ENCODE measurements at places on chromosomes 6 and 20.

DNA sequence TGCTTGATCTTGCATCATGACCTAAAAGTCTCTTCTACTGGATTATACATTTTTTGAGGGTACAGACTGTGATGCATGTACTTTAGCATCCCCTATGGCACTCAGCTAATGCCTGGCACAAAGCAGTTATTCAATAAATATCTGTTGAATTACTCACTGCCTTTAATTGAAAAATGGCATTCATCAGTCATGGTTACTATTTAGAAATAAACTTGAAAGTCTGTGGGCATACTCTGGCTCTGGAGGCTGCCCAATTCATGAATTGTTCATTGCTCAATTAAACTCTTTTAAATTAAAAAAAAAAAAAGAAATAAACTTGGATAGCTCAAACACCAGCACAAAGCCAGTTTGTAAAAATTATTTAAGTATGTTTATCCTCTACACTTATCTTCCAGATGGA is 40.0 kb downstream of the HEBP2 start:
- no peak for DNase-seq

GRCh38 chr20:34375977-34376430 is 12.9 kb downstream of the ITCH start:
- DNase-seq, result peak; percentile 9

- DNase-seq, result no peak
Observed at GRCh38 chr20:415820-416322, 7.8 kb downstream of the RBCK1 start.

GRCh38 chr20:47875297-47876025 is 90.2 kb upstream of the SULF2 start:
- DNase-seq, result no peak

DNA sequence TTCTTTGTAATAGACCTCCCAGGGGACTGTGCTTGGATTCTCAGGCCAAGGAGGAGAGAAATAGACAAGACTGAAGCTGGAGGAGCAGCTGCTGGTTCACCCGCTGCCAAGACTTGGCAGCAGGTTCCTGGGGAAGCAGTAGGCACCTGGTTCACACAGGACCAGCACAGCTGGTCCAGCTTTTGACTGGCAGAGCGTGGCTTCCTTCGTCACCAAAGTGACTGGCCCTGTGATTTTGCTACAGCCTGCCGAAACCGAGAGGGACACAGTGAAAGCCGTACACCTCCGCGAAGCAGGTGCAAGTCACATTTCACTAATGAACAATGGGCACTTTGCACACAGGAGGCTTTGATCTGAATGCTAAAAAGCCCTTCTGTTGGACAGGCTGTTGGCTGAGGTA is 199.0 kb downstream of the RNF144B start:
- no peak for DNase-seq

DNA sequence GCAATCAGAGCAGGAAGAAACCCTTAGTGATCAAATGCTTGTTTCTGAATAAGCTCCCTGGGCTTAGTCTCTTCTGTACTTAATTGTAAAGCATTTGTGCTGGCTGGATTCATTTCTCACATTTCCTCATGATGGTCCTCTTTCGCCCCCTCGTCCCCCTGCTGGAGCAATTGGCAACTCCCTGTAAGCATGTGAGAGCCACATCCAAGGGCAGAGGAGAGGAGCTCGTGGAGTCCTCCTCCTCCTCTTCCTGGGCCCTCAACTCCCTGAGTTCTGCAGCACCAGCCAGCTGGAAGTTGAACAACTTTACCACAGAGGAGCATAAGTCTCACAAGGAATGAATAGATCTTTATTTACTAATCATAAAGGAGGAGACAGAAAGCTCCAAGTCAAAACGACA is 12.6 kb downstream of the ANKEF1 start:
- no peak for DNase-seq

DNA sequence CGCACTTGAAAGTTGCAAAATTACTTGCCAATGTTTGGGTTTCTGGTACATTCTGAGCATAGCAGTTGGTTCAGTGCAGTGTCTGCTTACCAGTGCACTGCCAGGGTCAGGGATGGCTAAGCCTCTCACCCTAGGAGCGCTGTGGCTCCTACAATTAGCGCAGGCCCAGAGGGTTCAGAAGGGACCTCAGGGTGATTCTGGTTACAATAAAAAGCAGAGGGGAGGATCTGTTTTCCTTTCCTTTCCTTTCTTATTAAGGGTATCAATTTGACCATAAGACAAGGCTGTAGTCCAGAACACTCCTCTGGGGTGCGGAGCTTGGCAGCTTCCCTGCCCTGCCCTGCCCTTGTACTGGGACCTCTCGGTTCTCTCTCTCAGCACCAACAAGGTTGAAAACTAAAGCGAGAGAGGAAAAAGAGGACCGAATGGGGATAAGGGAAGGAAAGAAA is 2.6 kb downstream of the MAFB start:
- DNase-seq, result no peak

GRCh38 chr6:120960761-120961160 is 373.5 kb downstream of the TBC1D32 start:
- DNase-seq, result no peak

GRCh38 chr6:25008707-25009392 is 73.1 kb upstream of the RIPOR2 start:
- DNase-seq, result no peak

GRCh38 chr6:75130784-75131183 is 75.1 kb downstream of the COL12A1 start:
- no peak for DNase-seq

DNA sequence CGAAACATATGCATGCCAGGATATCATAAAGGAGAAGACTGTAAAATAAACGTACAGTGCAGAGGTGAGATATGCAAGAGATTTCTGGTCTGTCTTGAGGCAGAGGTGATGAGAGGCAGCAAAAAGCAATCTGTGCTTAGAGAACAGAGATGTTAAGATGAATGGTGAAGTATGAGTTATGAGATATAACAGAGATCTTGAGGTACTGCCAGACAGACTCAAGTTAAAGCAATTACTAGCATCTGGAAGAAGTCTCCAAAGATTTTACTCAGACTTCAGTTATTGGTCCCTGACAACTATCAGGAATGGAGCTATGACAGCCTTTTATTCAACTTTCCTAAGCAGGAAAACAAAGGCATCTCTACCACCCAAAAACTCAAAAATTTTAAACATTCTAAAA is 122.8 kb upstream of the DST start:
- no peak for DNase-seq

- DNase-seq, result no peak
Observed at GRCh38 chr6:75188221-75188925, 17.5 kb downstream of the COL12A1 start.

Measured in NCI-H187 (cell line).